NCI-H446 treated with DMSO at 0.1 percent for 48 hours (cell line): ENCODE measurements at places on chromosomes 3 and 15.
A peak's percentile ranks its signal among the peaks of the same experiment; 100 is the strongest.

GRCh38 chr3:125039131-125040100 lies 16.4 kb downstream of the HEG1 start:
- no peak for DNase-seq

DNA sequence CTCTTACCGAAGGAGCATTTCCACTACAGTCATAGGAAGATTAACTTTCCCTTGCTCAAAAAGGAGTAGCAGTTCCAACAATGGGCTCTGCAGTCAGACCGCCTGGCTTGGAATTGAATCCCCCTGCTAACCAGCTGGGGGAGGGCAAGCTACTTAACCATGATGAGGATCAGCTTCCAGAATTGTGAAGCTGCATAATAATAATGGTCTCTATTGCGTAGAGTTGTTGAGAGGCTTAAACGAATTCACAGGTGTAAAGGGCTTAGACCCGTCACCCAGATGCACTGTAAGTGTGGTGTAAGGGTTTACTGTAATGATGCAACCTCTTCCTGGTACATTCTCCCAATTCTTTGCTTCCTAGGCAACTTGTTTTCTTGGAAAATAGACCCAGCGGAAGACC lies 185.2 kb upstream of the RGMA start:
- no peak for DNase-seq

DNA sequence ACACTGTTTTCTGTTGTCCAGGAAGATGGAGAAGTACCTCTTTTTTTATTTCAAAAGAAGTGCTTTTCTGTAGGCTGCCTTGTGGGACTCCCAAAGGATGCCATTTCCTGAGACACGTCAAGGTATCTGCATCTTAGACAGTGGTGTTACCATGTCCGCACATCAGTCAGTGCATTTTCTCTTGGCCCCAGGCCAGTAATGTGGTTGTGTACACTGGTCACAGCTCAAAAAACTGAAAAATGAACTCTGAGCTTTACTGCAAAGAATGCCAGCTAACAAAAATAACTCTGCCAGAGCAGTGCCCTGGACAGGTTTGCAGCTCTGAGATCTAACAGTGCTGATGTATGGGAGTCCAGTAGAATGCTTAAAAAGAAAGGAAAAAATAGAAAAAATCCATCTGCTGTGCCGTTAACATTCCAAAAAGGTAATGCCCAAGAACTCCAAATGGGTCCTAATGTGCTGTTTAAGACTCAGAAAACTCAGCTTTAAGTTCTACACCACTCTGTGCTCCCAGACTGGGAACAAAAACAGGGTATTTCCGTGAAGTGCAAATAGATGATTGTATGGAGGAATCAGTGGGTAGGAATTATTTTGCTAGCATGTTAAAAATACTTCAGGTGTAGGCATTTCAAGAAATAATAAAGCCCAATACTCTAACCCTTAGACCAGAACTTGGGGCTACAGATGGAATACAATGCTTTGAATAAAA lies 315.9 kb downstream of the FEZF2 start:
- no peak for DNase-seq

DNA sequence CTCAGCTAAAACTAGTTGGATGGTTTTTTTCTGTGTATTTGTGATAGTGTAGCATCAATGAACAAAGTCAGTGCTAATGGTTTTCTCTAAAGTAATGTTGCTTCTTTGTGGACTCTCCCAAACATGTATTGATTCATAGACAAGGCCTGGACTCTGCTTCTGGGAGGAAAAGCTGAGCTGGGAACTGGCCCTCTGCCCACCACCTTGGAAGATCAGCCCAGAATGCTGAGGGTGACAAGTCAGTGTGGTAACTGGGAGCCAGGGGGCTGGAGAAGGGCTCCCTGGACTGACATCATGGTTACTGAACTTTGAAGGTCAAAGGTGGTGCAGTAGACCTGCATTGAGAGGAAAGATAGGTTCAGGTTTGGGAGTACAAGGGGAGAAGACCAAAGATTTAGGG lies 3.0 kb downstream of the ARHGAP31 start:
- peak; percentile 27 for DNase-seq

GRCh38 chr15:29921130-29921601 lies 98.9 kb upstream of the TJP1 start:
- DNase-seq: no peak

DNA sequence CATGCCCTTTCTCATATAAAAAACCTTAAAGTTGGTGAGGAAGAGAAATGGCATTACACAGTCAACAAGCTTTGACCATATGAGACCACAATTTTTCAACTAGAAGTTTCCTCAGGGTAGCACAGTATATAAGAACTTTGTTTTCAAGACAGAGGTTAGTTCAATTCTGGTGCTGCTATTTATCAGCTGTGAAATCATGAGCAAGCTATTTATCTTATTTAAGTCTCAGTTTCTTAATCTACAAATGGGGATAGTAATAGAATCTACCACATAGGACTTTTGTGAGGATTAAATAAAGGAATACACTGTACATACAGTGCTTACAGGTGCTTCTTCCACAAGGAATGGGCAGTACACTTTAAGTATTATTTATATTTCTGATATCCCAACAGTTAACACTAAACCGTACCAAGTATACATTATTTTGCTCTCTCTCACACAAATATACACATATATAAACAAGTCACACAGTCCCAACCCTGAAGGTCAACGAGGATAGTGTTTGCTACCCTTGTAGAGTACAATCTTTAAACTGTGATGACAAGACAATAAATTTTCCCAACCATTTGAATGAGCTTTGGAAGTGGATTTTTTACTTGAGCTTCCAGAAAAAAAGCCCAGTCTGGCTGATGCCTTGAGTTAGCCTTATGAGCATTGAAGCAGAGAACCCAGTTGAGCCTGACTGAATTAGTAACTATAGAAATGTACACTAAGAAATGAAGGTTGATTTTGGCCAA lies 178.8 kb downstream of the TNIK start:
- peak; percentile 76 for DNase-seq

- DNase-seq: no peak
These were observed 27.4 kb downstream of the NKIRAS1 start for GRCh38 chr3:23889386-23889785.
